SK-N-SH (cell line): ENCODE measurements at places on chromosomes 2 and 18. TPM values are rescaled to one million over a fixed set of nuclear protein-coding genes. Genes with fewer than 3 reads are reported as not detected.
A peak's percentile ranks its signal among the peaks of the same experiment; 100 is the strongest.

- no peak for DNase-seq
These were observed 8.7 kb upstream of the METAP1D start for GRCh38 chr2:171991027-171991426.

Gene FBXO36
- 3.9 and 5.7 TPM in 2 replicates for polyA plus RNA-seq

DNA sequence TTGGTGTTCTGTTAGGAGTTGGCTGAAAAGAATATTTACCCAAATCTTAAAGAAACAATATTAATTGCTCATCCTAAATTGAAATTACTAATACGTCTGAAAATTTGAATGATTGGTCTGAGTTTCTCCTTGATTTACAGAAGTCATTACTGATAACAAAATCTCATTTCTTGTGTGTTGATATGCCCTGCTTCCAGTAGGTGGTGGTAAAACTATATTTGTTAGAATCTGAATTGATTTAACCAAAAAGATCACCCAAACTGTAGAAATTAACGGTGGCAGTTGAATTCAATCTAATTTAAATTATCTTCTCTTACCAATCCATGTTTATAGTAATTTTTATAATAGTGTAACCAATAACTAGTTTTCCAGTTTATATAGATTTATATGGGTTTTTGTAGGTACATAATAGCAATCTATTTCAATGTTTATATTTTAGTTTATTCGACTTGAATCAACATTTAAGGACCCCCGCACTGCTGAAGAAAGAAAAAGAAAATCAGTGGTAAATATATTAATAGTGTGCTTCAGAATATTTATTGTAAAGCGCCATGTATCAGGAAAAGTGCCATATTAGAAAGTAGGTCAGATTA is 38.3 kb downstream of the PAPOLG start:
- peak; percentile 48 for DNase-seq

- DNase-seq = no peak
These were observed 56.7 kb upstream of the ASAP2 start for GRCh38 chr2:9149726-9150567.

GRCh38 chr18:3305354-3305762 is 43.4 kb downstream of the MYL12B start:
- DNase-seq = no peak

Gene POTEJ
- not detected in 2 replicates for polyA plus RNA-seq

GRCh38 chr18:62610351-62610700 is 87.5 kb downstream of the ZCCHC2 start:
- no peak for DNase-seq

Gene PROC
- polyA plus RNA-seq = 0.06 and 0.10 TPM in 2 replicates

Gene IL1A
- polyA plus RNA-seq = not detected in 2 replicates

DNA sequence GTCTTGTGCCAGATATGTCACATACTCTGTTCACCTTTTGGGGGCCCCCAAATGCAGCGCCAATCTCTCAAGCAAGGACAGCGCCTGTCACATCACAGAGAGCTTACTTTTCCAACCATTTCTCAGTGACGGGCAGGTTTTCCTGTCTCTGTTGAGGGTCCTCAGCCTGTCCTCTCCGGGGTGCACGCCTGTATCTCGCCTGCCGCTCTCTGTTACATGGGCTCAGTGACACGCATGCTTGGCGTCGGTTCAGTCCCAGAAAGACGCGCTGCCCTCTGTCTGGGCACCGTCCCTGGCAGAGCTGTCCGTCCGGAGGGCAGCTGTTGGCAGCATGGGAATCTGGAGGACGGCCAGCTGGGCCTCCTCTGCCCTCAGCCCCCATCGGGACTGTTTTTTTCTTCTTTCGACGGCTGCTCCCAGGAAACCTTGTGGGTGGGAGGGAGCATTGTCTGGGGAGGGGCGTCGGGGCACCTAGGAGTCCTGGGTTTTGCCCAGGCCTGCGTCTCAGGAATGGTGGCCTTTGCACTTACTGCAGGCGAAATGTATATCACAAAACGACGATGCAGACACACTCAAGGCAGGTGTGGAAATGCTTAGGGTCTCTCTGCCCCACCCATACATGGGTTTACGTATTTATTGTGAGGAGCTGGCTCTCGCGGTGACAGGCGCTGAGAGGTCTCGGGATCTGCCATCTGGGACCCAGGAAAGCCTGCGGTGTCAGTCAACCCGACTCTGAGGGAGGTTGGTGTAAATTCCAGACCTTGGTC is 30.9 kb downstream of the RTP5 start:
- no peak for DNase-seq

GRCh38 chr2:215644233-215644897 is 208.5 kb upstream of the FN1 start:
- DNase-seq = no peak

Gene BMPR2
- 10.2 and 14.0 TPM in 2 replicates for polyA plus RNA-seq

DNA sequence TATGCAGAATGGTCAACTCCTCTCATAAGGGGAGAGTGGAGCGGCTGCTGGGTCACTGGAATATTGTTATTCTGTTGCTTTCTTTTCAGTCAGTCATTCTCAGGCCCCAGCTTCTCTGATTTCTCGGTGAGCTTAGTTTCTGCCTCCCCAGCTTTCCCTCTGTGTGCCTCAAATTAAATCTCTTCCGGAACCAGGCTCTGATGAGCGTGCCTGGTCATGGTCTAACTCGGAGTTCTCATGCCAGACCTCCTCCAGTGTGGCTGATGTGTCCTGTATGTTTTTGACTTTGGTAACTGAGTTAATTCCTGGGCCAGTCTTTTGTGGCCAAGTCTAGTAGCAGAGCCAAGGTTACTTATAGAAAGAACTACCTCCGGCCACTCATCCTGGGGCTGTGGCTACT is 4.9 kb upstream of the STK11IP start:
- DNase-seq = no peak

- no peak for DNase-seq
These were observed 16.3 kb downstream of the FAM228A start for GRCh38 chr2:24191156-24191555.

- DNase-seq = no peak
These were observed 16.3 kb upstream of the C1GALT1C1L start for GRCh38 chr2:43692428-43692994.

DNA sequence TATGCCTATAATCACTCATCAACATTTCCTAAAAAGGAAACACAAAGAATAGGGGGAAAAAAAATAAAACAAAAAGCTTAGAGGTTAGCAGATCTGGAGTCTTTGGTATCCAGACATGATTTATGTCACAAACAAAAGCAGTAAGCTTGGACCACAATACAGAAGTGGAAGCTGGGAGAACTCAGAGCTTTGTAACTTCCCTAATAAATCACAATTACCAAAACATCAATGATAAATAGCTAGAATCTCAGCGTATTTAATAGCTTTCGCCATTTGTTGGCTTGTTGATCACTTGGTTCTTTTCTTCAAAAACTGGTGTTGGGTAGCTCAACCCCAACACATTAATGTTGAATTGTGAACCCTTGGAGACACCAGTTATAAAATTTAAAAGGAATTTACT is 392.5 kb downstream of the IRS1 start:
- DNase-seq = no peak

- DNase-seq = no peak
These were observed 82.8 kb downstream of the MARCHF4 start for GRCh38 chr2:216289470-216289869.

- no peak for DNase-seq
These were observed 507.9 kb downstream of the TXNL1 start for GRCh38 chr18:56130481-56130880.

Gene TGFA
- polyA plus RNA-seq = not detected in 2 replicates

DNA sequence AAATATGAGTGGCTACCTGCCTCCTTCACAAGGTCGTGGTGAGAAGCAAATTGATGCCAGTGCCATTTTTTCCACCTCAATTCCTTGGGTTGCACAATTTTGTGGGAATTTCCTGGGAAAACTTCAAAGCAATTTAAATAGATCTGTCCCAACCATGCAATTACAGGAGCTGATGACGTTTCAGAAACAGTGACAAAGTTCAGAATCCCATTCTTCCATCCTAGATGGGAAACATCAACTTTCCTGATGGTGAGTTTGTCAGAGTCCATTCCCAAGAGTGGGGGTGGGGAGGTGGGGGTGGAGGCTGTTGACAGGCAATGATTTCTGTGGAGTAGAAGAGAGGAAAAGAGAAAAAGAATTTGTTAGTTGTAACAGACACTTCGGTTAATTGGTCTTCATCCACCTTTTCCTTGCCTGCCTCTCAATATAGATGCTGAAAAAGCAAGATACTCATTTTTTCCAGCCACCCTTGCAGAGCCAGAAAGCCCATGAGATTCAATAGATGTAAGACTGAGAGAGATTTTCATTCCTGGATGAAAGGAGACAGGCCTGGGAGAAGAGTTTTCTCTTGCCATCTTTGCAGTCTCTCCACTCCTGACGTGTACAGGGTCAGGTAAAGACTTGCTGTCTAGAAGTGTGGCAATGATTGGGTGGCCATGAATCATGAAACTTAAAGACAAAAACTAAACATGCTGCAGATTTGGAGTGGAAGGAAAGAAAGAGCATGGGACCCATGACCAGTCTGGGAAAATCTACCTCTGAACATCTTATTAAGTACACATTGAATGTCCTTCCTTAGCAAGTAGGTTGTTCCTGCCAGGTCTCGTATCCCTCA is 47.3 kb downstream of the SOCS6 start:
- DNase-seq = no peak

Gene TSN
- 26.1 and 35.1 TPM in 2 replicates for polyA plus RNA-seq

- peak; percentile 89 for DNase-seq
These were observed 16.8 kb upstream of the ITM2C start for GRCh38 chr2:230847883-230848388.

DNA sequence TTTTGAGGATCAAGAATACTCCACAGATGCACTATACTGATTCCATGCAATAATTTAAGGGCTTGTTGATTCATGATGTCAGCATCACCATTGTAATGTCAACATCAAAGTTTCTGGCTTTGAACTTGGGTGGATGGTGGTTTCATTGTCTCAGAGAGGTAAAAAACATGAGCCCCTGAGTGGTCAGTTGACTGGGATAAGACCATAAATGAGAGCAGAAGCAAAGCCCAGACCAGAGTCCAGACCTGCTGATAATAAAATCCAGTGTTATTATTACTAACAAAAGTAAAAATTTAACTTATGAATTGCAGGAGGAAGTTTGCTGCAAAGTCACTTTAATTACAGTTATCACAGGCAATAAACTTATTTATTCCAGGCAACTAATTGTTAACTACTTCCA is 358.2 kb downstream of the GALNT13 start:
- no peak for DNase-seq

Gene UBXN4
- 32.7 and 48.7 TPM in 2 replicates for polyA plus RNA-seq

DNA sequence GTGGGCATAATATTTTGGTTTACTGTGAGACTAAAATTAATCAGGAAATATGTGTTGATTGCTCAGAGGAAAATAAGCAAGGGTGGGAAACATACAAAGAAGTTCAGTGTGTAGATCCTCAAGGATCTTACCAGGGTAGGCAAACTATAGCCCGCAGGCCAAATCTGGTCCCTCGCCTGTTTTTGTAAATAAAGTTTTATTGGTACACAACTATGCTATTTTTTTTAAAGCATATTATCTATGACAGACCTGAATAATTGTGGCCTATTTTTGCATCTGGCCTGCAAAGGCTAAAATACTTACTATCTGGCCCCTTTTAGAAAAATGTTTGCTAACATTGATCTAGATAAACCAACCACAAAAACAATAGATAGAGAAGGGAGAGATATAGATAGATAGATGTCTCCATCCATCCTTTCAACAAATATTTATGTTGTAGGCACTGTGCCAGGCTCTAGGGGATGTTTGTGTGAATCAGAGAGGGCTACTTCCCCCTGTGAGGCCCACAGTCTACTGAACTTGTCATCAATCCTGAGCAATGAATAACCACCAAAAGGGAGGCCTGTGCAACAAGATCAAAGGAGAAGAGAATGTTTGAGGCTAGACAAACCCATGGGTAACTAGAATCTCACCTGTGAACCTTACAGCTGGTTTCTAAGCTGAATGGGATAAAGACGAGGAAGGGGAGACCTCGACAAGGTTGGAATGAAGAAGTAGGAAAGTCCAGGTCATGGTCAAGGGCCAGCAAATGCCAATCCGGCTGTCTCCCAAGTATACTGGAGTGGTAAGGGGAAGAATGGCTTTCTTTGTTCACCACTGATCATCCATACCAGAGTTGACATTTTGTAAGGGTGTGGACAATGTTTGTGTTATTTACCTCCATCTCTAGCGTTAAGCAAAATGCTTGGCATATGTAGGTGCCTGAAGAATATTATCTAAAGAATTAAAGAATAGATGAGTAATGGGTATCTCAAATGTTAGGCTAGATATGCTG is 23.6 kb downstream of the ALPK2 start:
- no peak for DNase-seq

GRCh38 chr2:173288561-173288960 is 66.1 kb upstream of the CDCA7 start:
- DNase-seq = no peak

GRCh38 chr18:78865056-78865598 is 114.5 kb upstream of the SALL3 start:
- DNase-seq = no peak

Gene SAG
- polyA plus RNA-seq = not detected in 2 replicates

DNA sequence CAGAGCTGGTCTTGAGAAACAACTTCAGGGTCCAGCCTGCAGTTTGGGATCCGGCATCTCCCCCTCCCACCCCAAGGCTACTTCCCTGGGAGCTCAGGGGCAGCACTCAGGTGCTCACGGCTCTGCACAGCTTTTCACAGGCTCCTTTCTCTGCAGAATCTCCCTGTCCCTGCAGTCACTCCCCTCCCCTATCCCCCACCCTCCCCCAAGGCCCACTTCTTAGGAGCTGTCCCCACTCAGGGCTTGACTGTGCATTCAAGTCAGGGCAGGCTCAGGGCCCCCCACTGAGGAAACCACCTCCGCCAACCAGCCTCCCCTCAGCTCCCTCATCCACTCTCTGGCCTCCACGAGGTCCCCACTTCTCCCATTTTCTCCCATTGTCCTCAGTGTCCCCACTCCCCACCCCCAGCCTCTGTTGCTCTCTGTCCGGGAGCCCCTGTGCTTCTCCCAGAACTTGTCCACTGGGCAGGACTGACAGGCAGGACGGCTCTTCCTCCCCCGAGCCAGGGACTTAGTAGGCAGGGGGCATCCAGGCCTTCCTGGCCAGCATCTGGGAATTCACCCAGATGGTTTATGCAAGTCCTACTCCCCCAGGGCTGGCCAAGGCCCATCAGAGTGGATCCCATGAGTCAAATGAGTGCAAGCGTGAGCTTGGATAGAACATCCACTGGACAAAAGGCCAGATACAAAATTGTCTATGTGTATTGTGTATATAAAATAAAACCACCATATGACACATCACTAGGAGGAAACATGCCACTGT is 7.6 kb downstream of the NMUR1 start:
- DNase-seq = no peak

GRCh38 chr18:45688113-45688512 is 35.9 kb upstream of the SLC14A1 start:
- no peak for DNase-seq

Gene NT5DC4
- not detected in 2 replicates for polyA plus RNA-seq
